ENCODE measurements at places on chromosomes 16 and 17. TPM values are rescaled to one million over a fixed set of nuclear protein-coding genes. Genes with fewer than 3 reads are reported as not detected.

FMNL1 gene
- total RNA-seq: 262 TPM

LITAFD gene
- total RNA-seq: not detected

EFCAB5 gene
- total RNA-seq: 1.8 TPM

GNAO1 gene
- total RNA-seq: 0.74 TPM

KRTAP1-1 gene
- not detected for total RNA-seq

GRCh38 chr16:64065523-64065922 lies 1056.3 kb downstream of the CDH11 start:
- no peak for ATAC-seq

DNA sequence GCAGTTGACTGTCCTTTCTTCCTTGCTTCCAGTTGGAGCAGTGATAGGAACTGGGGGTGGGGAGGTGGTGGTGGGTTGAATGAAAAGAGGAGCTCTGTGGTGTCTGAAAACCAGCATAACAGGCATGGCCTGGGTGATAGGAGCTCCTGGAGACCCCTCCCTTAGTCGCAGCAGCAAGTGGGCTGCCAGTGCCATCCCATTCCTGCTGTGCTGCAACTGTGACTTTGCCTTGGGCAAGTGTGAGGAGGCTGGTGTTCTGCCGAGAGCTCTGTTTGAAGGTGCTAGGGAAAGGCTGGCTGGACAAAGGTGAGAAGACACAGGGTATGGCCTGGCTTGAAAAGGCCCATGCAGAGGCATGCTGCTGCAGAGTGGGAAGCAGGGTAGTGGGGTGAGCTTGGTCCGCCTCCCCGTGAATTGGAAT lies 2.7 kb upstream of the CDK5R1 start:
- ATAC-seq: no peak

- peak; percentile 92 for ATAC-seq
These were observed 12.4 kb downstream of the SGCA start for GRCh38 chr17:50177983-50178834.

DNA sequence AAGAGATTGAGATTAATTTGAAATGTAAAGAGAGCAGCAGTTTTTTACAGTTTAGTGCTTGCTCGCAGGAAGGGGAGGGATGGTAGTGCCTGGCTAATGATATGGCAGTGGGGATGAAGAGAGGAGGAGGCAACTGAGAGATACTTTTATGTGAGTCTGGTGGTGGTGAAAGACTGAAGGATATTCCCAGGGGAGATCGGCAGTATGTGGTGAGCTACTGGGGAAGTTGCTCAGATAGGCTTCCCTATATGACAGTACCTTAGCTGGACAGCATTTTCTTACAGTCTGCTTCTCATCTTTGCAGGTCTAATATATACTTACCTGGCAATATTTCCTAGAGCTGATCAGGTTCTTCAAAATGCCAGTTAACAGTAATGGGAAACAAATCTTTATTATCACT lies 8.6 kb downstream of the CEP95 start:
- ATAC-seq: no peak

DNA sequence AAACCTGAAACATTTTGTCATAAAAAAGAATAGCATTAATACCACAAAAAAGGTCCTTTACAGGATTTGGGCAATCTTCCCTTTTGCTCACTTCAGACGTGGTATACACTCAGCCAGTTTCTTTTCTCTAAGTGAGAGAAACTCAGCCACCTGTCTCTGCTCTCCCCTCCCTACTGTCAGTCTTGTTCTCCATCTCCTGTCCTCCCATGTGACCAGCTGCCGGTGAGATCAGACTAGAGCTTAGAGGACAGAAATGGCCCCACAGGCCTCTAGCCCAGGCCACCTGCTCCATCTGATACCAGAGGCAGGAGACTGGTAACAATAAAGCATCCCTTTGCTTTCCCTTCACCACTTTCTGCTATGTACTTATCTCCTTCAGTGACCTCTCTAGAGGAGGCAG lies 34.9 kb downstream of the CMC2 start:
- ATAC-seq: no peak

Measured in activated T-helper 17 cell treated with anti-CD3 and anti-CD28 coated beads, Interleukin-2, amount 50 U/mL, for 72 hours (primary cell).